ENCODE measurements at places on chromosomes 3 and 15.
A peak's percentile ranks its signal among the peaks of the same experiment; 100 is the strongest.

DNA sequence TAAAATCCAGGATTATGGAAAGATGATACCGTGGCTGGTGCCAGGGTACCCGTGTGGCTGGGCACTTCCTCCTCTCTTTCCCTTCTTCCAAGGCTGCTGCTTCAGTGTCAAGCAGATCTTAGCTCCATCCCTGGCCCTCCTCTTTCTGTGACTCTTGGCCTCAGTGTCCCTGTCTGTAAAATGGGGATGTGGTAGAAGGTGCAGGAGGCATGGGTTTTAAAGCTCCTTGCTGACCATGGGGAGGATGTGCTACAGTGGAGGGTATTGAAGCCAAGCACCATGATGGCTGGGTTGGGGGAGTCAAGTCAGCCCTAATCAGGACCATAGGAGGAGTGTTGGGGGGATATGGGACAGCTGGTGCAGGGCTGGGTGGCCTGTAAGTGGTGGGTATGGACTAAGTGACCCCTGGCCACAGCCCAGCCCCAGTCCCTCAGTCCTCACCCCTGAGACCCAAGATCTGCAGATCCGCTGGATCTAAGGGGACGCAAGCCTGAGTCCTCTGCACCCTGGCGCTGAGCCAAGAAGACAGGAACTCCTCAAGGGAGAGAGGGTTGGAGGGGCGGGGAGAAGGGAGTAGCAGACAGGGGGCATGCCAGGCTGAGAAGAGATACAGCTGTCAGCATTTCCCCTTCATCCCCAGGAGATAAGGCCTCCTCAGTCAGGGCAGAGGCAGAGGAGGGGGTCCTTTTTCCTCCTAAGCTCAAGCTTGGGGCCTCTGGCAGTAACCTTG is 12.0 kb downstream of the PTH1R start:
- DNase-seq, result no peak

- no peak for DNase-seq
Observed at GRCh38 chr3:129016720-129017483, 15.8 kb downstream of the EFCC1 start.

DNA sequence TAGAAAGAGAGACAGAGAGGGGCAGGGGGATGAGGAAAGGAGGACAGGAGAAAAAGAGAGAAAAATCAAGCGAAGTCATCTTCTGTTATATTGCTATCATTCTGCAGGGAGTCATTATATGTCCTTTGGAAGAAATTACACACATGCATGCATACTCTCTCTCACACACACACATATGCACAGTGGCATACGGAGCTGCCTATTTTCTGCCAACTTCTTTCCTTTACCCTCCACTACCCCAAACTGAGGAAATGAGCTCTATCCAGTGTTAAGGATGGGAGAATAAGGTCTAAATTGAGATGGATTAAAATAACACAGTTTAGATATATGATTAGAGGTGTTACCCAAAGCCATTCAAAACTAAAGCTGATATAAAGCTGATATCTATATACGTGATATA is 48.8 kb downstream of the PDZRN3 start:
- DNase-seq, result no peak

GRCh38 chr3:172853921-172854666 is 103.6 kb downstream of the ECT2 start:
- DNase-seq, result no peak

DNA sequence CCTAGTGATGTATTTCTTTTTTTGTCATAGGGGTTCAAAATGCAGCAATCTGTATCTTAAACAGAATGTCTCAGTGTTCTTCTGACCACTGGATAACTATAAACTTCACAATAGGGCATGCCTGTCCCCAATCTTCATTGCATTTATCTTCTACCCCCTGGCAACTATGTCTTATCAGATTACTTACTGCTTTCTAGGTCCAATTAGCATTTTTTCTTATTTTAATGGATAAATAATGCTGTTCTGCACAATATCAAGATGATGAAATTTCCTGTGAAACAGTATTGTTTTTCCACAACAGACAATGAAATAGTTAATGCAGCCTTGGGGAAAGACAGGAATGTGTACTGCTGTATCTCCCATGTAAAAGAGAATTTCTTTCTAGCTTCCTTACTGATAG is 432.1 kb downstream of the NSUN3 start:
- no peak for DNase-seq

GRCh38 chr15:97030251-97030650 is 699.8 kb downstream of the NR2F2 start:
- DNase-seq, result no peak

- DNase-seq, result no peak
Observed at GRCh38 chr3:15787941-15788340, 9.8 kb downstream of the ANKRD28 start.

DNA sequence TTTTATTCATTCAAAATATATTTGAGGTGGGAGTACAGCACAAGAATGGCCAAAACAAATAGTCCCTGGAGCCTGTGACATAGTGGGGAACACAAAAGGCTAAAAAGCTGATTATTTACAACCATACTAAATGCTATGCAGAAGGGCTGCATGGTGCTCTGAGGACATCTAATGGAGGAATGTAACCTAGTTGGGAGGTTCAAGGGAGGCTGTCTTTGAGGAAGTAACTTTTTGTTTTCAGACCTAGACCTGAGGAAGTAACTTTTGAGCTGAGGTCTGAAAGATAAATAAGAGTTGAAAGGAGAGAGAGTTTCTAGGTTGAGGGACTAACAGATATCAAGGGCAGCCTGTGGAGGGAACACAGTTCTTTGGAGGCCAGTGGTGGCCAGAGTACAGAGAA is 34.8 kb upstream of the RASA2 start:
- no peak for DNase-seq

DNA sequence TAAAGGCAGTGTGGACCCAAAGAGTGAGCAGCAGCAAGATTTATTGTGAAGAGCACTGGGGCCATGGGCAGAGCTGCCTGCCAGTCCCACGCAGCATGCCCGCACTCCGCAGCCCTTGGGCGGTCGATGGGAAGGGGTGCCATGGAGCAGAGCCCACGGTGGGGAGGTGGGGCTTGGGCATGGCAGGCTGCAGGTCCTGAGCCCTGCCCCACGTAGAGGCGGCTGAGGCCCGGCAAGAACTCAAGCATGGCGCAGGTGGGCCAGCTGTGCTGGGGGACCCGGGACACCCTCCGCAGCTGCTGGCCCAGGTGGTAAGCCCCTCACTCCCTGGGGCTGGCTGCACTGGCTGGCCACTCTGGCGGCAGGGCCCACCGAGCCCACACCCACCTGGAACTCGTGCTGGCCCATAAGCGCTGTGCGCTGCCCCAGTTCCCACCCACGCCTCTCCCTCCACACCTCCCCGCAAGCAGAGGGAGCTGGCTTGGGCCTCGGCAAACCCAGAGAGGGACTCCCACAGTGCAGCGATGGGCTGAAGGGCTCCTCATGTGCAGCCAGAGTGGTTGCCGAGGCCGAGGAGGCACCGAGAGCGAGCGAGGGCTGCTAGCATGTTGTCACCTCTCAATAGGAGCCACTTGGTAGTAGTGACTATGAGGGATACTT is 1218.8 kb upstream of the EPHA6 start:
- no peak for DNase-seq

DNA sequence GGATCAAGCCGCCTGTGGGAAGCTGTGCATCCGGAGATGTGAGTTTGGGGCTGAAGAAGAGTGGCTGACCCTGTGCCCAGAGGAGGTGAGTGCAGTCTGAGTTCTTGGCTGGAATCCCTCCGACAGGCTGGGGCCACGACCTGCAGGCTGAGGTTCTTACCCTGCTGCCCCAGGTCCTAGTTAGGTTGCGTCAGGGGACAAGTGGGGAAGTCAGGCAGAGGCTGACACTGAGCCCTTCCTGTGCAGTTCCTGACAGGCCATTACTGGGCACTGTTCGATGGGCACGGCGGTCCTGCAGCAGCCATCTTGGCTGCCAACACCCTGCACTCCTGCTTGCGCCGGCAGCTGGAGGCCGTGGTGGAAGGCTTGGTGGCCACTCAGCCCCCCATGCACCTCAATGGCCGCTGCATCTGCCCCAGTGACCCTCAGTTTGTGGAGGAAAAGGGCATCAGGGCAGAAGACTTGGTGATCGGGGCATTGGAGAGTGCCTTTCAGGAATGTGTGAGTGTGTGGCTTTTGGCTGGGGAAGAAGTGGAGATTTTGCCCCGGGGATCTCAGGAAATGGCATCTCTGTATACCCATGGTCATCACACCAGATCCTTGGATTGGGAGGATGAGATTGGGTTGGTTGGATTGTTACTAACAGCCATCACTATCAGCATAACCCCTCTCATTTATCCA is 1.3 kb downstream of the PPM1M start:
- peak; percentile 8 for DNase-seq

DNA sequence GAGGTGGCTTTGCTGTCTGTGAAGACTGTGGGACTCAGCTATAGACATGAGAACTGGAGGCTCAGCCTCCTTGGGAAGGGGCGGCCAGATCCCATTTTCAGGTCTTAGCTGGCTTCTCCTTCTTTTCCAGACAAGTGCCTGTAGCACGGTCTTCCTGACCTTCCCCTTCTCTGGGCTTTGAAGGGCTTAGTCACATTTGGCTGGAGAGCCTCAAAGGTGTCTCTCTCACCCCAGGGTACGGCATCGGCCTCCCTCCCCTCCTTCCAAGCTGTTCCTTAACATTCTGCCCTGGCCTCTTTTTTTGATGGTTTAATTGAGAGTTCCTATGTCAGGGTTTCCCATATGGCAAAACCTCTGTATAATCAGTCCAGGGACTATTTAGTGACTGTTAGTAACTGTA is 242.7 kb downstream of the THSD4 start:
- DNase-seq, result no peak

DNA sequence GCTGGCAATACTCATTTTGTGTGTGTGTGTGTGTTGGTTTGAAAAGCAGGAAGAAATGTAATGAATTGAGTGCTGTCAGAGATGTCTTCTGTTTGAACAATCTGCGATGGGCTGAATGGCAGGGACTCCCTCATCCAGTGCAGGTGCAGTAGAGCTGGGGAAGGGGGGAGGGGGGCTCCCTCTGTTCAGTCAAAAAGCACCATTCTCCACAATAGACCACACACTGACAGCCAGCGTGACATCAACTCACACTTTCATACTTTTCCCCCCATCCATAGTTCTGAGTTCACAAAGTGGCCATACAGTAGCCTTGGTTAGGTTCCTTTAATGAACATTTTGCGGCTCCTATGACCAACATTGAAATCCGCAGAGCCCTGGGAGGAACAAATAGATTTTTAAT is 10.4 kb downstream of the SOX2 start:
- DNase-seq, result no peak

- no peak for DNase-seq
Observed at GRCh38 chr3:33883951-33884561, 85.6 kb downstream of the PDCD6IP start.

GRCh38 chr3:186506191-186506739 is 37.9 kb downstream of the CRYGS start:
- DNase-seq, result no peak

DNA sequence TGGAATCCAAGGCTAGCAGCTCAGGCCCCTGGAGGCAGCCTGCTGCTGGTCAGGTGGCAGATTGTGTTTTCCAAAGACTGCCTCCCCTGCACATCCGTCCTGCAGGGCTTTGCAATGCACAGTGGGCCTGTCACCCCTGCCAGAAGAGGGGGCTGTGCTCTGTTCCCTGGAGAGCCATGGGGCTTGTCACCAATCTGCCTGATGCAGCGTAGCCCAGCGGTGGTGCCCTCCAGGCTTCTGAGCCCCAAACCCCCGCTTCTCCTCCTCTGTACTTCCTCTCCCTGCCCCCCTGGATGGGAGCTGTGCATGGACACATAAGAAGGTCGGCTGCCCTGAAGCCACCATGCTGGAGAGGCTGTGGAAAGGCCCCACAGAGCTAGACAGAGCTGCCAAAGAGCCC is 10.0 kb upstream of the PLXNA1 start:
- no peak for DNase-seq

GRCh38 chr3:138328341-138328740 is 1.3 kb downstream of the NME9 start:
- no peak for DNase-seq

GRCh38 chr3:117688583-117688982 is 979.0 kb downstream of the TUSC7 start:
- DNase-seq, result no peak

GRCh38 chr3:172305552-172305951 is 142.7 kb downstream of the GHSR start:
- no peak for DNase-seq

GRCh38 chr3:49164983-49165720 is 979 bp downstream of the CCDC71 start:
- DNase-seq, result no peak

DNA sequence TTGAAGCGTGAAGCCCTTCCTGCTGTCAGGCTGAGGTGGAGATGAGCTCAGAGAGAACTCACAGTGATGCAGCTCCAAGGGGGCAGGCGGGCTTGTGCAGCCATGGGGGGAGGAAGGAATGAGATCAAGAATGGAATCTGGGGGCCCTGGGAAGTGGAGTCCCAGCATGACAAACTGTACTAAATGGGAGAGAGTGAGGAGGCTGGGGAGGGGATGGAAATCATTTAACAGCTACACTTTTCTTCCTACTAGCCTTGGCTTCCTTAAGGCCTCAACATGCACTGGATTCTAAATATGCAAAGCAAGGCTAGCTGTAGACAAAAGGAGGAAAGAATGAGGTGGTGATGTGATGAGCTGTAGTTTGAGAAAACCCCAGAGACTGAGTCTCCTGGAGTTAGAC is 133.9 kb downstream of the EEFSEC start:
- no peak for DNase-seq

- DNase-seq, result no peak
Observed at GRCh38 chr3:178706411-178706810, 170.2 kb downstream of the KCNMB2 start.

GRCh38 chr3:127831723-127832172 is 9.4 kb upstream of the MGLL start:
- DNase-seq, result no peak

- no peak for DNase-seq
Observed at GRCh38 chr15:21270474-21270873, 169.8 kb downstream of the POTEB3 start.

DNA sequence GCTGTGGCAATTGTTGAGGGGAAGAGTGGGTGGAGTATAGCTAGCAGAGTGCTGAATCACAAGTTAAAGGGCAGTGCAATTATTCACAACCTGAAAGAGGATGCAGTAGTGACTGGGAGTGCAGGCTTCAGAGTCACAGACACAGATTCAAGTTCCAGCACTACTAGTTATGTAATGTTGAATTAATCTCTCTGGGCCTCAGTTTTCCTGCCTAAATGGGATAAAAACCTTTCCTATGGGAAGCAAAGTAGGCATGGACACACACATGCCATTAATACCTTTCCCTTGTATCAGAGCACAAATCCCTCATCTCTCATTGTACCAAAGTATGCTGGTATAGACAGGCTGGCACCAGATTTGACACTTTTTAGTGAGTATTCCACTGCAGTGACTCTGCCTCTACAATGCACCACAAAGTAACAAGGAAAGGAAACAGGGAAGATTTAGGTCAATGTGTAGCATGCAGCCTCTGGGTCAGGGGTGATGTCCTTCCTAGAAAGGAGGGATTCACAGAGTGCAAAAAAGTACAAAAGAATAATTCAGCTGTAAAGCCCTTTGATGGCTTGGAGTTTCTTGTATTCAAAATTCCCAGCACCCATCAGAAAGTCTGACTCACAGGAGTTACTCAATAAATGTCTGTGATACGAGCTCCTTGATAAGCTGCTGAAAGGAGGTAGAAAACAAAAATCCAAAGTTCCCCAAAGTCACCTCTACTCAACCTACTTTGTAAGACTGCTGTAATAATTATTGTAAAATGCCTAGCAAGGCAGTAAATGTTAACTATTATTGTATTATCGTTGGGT is 507.5 kb upstream of the TGFBR2 start:
- DNase-seq, result no peak

GRCh38 chr3:69930564-69930963 is 69.0 kb upstream of the SAMMSON start:
- no peak for DNase-seq

GRCh38 chr15:83030021-83030420 is 18.6 kb upstream of the C15orf40 start:
- no peak for DNase-seq
